Natural killer cell (primary cell): ENCODE measurements at places on chromosomes 7 and 10. TPM values are rescaled to one million over a fixed set of nuclear protein-coding genes. Genes with fewer than 3 reads are reported as not detected.

Gene TUBB8
- not detected for total RNA-seq

Gene PLPP4
- total RNA-seq: not detected

Gene GPR37
- not detected for total RNA-seq

Gene TMEM236
- total RNA-seq: 0.20 TPM

Gene GPR146
- total RNA-seq: 4.5 TPM

DNA sequence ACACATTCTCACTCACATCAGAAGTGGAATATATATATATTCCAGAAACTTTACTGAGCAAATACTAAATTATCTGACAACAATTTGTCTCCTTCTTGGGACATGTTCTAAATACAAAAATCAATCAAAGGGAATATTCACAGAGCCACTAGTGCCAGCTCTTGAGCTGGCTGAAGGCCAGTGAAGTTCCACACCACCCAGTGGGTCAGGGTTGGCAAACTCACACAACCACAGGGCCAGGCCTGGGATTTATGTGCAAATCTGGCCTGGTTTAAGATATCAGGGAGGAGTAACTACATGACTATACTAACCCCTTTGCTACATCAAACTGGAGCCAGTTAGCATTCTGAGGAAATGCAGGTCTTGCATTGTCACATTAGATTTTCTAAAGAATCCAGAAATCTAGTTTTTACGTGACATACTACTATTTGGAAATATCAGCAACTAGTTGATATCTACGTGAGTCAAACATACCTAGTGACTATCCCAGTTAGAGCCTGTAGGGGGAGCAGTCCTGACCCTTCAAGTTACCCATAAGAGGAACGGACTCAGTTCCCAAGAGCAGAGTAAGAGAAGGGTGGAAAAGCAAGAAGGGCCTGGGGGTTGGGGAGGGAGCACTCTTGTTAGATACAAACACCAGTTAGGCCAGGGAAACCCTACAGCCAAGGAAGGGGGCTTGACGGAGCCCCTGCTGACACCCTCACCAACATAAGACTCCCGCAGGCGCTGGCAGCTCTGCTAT, 600.4 kb downstream of the KCNMA1 start:
- DNase-seq: peak; percentile 14

Gene TFAM
- 29.1 TPM for total RNA-seq

GRCh38 chr7:20280475-20281351, 50.0 kb upstream of the ITGB8 start:
- no peak for DNase-seq

DNA sequence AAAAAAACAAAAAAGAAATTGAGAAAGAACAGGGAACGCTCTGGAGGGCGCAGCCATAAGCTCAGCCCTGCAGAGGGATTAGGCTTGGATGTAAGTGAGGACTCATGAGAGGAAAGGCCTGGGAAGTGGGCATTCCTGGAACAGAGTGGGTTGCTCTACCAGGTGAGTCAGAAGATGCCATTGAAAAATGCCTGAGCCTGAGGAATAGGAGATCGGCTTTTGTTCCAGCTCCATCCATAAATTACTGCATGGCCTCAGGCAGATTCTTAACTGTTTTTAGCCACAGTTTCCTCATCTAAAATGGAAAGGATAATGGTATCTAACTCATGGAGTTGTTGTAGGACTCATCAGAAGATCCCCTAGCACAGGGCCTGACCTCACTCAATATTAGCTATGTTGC, 1.1 kb upstream of the RGR start:
- DNase-seq: no peak

- no peak for DNase-seq
Measured at GRCh38 chr7:8251195-8251594, 10.8 kb downstream of the ICA1 start.

GRCh38 chr7:229184-229964, 37.0 kb downstream of the FAM20C start:
- DNase-seq: no peak

Gene EPDR1
- total RNA-seq: 2.0 TPM

- no peak for DNase-seq
Measured at GRCh38 chr7:42924223-42924838, 7.6 kb downstream of the PSMA2 start.

Gene RASA4B
- 12.3 TPM for total RNA-seq

DNA sequence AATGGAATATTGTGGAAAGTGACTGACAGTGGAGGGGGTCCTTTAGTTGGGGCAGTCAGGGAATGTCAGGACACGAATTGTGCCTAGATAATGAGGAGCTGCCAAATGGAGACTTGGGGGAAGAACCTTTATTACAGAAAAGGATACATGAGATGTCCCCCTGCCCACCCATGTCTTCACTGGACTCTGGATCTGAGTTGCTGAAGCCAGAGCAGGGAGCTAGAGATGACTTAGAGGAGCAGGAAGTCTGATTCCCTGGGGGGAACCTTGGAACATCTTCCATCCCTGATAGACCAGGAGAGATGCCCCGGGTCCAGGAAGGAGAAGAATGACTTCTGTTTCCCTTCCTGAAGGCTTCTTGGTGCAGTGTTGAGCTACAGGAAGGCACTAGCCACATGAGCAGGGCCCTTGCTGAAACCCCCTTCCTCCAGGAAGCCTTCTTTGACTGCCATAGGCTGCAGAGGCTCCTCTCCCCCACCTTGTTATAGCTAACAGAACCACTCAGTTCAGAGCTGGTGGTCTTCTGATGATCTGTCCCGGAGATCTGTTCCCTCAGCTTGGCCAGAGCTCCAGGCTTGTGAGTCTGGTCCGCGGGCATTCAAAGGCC, 747 bp upstream of the NEURL1 start:
- no peak for DNase-seq

Gene ATE1
- total RNA-seq: 30.5 TPM

DNA sequence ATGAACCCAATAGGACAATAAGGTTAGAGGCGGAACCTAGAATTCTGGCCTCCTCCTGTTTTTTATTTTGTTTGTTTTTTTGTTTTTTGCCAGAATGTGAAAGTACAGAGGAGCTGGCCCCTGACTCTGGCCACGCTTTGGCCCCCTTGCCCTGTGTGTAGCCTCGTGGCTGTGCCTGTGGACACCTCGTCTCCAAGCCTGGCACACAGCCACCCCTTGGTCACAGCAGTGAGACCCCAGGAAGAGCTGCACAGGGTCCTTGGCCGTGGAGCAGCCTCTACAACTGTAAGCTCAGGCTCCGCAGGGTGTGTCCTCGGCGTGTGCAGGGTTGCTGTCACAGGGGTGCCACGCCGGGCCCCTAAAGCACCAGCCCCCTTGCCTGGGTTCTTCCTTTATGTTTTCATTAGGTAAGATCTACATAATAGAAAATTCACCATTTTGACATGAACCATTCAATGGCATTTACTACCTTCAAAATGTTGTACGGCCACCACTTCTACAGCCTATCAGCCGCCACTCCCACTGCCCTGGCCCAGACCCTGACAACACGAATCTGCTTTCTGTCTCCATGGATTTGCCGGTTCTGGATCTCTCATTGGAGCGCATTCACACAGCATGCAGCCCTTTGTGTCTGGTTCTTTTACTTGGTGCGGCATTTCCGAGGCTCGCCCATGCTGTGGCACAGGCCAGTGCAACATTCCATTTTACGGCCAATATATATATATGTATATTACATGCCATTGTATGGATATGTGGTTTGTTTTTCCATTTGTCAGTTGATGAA, 51.0 kb downstream of the AMZ1 start:
- DNase-seq: no peak

DNA sequence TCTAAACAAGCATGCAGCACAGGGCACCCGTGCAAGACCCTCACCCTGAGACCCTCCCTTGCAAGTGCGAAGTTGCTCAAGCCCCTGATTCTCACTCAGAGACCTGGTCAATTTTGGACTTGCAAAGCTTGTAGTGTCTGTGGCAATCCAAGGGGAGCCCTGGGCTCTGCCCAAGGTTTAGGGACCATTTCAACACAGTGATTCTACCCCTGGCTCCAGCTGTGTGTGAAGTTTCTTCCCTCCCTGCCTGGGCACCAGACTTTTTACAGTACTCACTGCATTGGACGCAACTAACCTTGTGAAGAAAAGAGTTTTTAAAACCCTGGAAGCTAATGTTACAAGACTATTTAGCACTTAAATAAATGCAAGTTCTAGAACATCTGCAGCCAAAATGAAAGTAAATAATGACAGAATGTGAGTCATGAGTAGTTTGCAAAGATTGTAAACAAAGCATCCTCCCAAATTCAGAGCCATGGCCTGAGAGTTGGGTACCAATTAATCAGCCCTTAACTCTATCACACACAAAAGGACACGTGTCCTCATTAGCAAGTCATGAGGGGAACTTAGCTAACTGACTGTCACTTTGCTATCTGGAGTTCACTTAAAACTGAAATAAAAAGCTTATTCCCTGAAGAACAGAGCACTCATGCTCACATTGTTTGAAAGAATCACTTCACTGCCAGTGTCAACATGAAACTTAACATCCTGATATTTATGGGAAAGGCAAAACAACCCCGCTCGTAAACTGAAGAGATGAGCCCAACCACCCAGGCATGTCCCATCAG, 48.1 kb downstream of the RGS10 start:
- DNase-seq: no peak

Gene NUTM2E
- total RNA-seq: not detected

Gene ATRNL1
- not detected for total RNA-seq

DNA sequence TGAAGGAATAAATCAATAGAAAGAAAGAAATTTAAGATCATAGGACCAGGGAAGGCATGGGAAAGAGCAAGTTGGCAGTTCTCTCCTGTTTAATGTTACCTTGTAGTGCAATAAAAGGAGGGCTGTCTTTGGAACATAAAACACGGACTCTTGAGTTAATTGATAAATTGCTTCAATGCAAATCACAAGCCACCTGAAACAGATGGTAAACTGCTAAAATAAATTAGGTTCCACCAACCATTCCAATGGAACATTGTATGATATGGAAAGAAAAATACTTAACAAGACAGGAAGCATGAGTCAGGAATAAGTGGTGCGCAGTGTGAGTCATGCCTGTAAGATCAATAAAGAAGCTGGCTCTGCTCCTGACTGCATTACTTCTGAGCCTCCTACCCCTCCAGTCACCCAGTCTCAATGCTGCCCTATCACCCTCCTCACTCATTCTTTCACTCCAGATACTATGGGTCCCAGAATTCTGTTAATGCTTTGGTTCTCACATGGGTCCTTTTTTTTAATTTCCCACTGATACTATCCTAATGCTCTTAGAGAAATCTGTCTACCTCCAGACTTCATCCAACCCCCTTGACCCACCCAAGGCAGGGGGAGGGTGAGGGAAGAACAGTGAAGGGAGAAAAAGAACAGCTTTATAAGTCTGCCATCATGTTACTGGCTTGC, 78.9 kb downstream of the LRRC17 start:
- DNase-seq: no peak

DNA sequence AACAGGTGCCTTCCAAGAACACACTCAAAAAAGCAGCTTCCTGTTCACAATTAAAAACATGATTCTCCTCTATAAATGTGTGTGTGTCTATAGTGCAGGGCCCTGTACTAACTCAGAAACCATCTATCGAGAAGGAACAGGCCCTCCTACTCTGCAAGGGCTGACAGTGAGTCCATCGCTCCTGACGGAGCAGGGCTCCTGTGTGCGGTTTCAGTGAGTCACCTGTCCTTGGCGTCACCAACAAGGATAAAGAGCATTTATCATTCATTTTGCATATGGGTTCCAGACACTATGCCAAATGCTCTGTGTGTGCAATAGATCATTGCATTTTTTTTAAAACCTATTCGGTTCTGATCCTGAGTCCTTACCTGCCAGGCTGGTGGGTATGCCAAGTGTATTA, 63.7 kb downstream of the TACC2 start:
- no peak for DNase-seq

Gene PON1
- not detected for total RNA-seq

Gene ELN
- total RNA-seq: not detected

- DNase-seq: no peak
Measured at GRCh38 chr7:70416347-70416985, 715.5 kb upstream of the GALNT17 start.

Gene NKX2-3
- total RNA-seq: not detected

DNA sequence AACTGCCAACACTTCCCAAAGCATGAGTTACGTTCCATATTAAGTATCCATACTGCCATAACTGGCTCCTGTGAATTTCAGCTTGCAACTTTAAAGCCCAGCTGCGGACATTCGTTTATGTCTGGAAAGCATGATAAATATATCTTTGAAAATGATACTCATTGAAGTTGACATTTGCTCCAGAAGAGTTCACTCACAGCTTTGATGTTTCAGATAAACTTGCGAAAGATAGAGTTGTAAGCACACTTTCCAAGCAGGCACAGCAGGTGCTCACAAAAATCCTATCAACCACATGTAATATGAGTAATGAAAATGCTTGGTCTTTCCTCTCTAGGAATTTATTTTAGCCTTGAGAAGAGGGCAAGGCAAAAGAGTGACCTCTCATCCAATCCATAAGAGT, 4.5 kb downstream of the CHCHD3 start:
- DNase-seq: no peak

DNA sequence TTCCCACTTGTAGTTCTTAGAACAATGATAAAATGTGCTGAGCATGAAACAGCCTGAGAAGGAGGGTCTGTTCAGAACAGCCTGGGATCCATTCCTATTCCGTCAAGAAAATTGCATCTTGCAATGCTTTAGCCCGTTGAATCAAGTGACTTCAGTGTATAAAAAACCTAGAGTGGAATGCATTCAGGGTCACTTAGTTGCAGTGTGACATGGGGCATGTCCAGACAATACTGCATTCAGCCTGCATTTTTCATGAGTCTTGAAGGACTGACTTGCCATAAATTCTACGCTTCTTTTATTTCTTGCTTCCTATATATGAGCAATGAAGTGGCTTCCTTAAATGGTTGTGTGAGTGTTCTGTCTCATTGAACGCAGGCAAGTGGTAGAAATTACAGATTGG, 758.3 kb upstream of the COBL start:
- no peak for DNase-seq

- no peak for DNase-seq
Measured at GRCh38 chr10:50392966-50393718, 141.8 kb upstream of the ASAH2 start.

DNA sequence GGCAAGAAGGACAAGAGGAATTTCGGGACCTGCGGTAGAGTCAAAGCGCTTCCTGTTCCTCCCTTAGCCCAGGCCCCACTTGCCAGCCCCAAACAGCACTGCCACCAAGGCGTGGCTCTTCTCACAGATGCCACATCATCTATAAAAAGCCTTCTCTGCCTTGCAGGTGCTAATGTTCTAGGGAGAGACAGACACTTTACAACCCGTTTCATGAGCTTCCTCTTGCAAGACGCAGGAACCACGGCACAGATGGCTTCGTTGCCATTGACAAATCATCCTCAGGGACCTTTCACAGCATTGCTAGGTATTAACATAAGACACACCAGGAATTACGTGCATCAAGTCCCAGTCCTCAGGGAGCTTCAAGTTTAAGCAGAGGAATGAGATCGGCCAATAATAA, 180.9 kb downstream of the JCAD start:
- no peak for DNase-seq

DNA sequence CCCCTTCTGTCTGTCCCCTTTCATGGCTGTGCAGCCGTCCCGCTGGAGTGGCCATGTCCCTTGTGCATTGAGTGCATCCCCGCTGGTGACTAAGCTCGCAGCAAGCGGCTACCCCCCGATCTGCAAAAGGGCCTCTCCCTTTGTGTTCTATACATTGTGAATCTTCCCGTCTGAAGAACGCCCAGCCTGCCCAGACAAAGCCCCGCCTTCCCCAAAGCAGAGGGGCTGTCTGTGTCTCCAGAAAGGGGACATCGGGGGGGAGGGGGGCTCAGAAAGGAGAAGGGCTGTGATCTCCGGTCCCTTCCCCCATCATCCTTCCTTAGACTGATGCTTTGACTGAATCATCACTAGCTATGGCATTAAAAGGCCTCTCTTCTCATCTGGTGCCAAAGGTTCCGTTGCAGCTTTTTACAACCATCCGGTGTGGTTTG, 11.9 kb downstream of the NPTX2 start:
- no peak for DNase-seq
